Liver (tissue), 10 donors: ENCODE measurements at places on chromosomes 16 and 17.

DNA sequence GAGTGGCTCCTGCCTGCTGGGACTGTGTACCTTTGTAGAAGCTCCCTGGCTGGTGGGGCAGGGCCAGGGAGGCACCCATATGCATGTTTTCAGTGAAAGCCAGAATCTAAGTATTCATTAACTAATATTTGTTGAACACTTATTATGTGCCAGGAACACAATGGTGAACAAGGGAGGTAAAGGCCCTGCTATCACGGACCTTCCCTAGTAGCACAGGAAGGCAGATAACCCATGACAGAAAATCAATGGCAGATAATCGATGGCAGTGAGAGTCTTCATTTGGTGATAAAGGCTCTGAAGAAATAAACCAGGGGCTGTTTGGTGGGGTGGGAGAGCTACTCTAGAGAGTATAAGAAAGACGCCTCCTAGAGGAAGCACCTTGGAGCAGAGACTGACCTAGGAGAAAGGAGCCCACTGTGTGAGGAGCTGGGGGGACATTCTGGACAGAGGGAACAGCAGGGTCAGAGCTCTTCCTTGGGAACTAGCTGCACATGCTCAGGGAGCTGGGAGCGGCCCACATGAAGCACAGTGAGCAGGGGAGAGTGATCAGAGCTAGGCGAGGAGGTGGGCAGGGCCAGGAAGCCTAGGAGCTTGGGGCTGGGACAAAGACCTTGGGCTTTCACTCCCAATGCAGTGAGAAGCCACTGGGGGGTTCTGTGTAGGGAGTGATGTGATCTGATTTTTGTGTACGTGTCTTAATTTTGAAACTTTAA lies 78.5 kb downstream of the SPECC1 start:
- DNase-seq, result no peak

- DNase-seq, result peak; percentile 76
These were observed 73.3 kb upstream of the MTMR4 start for GRCh38 chr17:58587713-58588117.

DNA sequence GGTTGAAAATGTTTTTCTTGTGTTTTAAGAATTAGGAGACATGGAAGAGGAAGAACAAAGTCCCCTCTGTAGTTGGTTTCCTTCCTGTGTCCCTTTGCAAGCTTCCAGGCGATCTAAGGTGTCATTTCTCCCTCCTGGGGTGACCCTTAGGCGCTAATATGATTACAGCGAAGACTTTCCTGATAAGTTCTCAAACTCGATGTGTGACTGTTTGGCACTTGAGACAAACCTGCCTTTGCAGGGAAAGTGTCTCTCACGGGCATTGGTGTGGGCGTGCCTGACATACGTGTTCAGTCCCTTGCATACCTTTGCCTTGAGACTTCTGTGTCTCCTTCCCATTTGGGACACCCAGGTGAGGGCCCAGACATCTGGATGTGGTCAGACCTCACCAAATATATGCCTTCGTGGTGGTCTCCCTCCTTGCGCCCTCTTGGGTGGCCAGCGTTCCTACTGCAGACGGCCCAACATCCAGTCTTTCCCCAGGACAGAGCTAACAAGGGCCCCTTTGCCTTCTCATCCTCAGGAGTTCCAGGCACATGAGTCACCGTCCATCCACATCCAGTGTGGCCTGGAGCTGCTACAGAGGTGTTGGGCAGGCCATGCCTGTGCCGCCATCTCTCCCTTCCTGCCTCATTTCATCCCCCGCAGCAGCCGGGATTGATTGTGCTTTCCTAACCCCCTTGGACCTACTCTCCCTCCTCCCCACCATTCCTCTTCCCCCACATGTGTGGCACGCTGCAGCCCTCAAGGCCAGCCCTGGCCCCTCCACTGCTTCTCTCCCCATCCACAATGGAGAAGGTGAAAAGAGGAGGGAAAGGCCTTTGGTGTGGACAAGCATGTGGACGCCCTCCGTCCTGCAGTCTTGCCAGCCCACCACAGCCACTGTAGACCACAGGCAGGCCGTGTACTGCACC lies 3.1 kb upstream of the JPT2 start:
- DNase-seq, result no peak

DNA sequence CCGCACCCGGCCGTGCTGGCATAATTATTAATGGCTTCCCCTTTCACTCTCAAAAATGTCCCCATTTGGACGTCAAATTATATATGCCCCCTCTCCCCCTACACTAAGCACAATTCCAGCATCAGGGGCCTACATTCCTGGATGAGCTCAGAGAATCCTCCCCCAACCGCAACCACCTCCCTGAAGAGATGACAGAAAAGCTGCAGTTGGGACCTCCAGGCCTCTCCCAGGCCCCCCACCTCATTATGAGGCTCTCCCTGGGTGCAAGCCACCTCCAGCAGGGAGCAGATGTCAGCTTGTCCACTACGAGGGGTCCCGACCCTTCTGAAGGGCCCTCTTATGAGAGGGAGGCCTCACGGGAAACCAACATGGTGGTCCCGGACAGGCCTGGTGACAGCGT lies 18.5 kb upstream of the NCBP3 start:
- no peak for DNase-seq

DNA sequence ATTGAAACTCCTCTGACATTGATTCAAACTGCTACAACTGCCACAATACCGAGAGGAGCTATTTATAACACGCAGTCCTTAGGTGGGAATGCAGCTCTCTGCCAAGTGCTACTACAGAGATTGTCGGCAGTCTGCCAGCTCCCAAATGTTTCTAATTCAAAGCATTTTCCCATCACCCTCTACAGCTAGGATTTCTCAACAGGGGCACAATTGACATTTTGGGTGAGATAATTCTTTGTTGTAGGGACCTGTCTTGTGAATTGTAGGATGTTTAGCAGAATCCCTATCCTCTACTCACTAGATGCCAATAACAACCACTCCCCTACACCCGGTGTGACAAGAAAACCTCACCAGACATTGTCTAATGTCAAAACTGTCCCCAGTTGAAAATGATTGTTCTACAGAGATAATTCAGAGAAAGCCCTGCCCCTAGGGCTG lies 7.8 kb upstream of the N4BP1 start:
- no peak for DNase-seq

DNA sequence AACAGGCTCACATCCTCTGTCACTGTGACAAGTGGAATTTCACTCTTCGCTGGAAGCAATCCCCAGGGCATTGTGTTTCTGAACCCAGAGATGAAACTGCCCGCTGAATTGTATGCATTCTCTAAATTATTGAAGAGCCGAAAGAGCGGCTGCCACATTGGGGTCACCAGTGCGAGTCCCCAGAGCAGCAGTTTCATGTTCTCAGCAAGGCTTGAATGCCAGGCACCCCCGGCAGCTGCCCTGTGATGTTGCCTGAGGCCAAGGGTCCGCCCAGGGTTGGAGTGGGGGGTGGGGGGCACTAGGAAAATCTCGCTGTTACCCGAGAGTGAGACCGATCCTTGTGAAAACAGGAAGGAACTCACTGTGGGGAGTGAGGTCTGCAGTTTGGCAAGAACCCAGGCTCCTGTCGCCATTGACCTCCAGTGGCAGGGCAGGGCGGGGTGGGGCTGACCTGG lies 20.7 kb upstream of the BCAR1 start:
- DNase-seq, result no peak

- no peak for DNase-seq
These were observed 15.0 kb downstream of the CAVIN1 start for GRCh38 chr17:42408061-42408460.

- DNase-seq, result peak; percentile 94
These were observed 29.7 kb upstream of the LGALS9 start for GRCh38 chr17:27601069-27601974.

- DNase-seq, result no peak
These were observed 7.2 kb upstream of the IGFALS start for GRCh38 chr16:1800701-1801100.

DNA sequence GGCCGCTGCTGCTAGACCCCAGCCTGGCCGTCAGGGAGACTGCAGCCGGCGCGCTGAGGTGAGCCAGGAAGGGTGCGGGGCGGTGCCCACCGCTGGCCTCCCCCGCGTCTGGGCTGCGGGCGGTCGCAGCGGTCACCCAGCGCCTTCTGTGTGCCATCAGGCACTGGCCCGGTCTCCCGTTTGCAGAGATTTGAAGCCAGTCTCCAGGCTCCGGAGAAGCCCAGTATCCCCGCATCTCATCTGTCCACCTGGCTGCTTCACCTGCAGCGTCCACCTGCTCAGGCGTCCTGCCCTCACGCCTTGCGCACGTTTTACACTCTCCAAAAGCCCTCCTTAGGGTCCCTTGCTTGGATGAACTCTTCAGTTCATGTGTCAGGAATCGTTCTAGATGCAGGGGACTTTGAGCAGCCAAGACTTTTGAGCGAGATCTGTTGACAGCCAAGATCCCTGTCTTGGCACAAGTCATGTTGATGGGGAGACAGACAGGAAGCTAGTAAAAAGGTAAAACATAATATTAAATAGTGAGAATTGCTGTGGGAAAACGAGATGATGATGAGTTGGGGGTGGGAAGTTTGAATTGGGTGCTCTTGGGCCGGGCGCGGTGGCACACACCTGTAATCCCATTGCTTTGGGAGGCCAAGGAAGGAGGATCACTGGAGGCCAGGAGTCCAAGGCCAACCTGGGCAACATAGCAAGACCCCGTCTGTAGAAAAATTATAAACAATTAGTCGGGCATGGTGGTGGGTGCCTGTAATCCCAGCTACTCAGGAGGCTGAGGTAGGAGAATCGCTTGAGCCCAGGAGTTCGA lies 916 bp downstream of the HEATR3 start:
- no peak for DNase-seq

GRCh38 chr17:29061036-29061435 lies 18.1 kb downstream of the PIPOX start:
- no peak for DNase-seq

GRCh38 chr17:48841395-48841831 lies 10.6 kb downstream of the CALCOCO2 start:
- no peak for DNase-seq

DNA sequence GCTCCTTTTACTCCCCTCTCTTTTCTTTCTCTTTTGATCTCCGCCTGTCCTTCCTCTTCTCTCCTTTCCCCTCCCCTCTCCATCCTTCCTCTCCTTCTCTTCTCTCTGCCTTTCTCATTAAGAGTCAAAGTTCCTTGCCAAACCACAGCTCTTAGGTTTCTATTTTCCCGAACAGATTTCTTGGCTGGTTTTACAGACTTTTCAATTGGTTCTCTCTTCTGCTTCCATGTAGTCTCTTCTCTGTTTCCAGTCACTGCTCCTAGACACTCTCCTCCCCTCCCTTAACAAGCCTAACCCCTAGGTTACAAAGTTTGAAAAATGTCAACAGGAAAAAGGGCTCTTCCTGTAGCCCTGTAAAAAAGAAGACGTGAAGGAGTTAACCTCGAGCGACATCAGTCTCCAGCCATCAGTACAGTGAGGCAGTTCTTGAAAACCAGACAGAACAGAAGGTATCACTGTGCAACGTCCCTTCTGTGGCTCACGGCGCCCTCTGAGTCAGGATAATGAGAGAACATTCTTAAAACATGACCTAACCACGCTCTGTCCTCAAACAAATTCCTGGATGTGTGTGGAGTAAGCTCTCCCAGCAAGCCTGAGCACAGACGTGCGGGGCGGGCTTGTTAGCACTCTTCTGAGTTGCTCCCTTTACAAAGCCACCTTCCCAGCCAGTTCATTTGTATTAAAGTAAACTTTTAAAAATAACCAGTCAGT lies 11.6 kb upstream of the MARCHF10 start:
- peak; percentile 20 for DNase-seq

DNA sequence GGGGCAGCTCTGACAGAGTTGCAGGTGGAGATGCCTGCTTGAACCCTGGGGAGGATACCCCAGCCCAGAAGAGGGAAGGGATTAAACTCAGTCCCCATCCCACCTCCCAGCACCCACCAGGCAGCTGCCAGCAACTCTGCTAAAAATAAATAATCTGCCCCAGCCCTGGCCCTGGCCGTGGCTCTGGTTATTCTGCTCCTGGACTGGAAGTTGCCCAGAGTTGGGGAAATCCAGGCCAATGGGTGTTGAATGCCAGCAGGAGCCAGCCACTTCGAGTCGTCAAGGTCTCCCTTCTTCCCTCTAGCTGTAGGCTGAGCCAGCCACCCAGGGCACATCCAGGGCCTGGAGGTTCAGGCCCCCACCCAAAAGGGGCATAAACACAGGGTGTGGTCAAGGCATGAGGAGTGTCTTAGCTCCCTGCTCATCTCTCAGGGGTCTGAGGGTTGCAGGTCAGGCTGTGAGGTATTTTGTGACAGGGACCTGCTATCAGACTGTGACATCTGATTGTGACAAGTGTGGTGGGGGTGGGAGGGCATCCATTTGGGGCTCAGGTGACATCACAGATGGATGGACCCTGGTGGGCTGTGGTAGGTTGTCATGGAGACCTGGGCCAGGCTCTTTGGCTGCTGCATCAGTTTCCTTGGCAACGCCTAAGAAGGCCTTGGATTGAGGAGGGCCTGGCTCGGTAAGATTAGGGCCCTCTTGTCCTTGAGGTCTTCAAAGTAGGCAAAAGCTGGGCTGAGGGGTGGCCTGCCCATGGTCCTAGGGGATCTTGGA lies 1.0 kb upstream of the RRAD start:
- no peak for DNase-seq

- no peak for DNase-seq
These were observed 27.2 kb downstream of the MOSMO start for GRCh38 chr16:22035153-22035552.

DNA sequence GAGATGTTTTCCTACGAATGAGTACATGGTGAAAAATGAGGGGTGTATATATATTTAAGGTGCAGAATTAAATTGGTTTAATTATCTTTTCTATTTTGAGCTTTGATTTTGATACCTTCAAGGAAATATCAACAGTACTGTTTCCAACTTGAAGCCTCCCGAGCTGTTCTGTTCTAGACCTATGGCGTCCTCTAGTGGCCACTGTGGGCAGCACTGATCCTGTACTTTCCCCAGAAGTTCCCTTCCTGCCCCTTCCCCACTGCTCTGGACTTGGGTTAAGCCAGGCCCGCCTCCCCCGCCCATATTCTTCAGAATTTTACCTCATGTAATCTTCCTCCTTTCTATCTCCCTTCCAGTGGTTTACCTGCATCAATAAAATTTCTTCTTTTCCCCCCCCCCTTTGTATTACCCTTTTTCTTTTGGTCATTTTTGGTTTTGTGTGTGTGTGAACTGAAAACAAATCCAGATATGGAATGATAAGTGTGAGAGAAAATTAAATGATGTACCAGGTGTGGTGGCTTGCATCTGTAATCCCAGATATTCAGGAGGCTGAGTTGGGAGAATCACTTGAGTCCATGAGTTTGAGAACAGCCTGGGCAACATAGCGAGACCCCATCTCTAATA lies 1643.5 kb downstream of the TP53TG3F start:
- no peak for DNase-seq

DNA sequence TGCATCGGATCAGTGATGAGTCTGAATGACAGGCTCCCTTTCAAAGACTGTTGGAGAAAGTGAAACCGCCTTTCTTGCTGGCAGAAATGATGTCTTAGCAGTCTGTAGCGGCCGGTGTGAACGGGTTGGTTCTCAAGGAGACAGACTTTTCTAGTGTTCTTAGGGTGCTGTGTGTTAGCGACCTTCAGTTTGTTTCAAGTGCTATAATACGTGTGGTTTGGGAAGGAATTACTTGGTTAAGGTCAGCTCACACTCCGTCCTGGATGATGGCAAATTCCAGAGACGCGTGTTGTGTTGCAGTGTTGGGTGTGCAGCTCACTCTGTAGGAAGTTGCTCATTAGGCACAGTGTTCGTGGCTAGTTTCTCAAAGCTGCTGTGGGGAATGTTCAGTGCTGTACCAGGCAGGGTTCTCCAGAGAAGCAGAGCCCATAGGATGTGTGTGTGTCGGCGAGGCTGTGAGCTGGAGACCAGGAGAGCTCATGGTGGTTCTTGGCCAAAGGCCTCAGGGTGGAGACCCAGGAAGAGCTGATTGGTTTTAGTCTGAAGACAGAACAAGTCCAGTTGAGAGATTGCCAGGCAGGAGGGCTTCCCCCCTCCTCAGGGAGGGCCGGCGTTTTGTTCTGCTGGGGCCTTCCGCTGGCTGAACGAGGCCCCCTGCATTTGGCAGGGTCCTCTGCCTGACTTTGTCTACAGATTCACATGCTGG lies 37.6 kb downstream of the ZNF750 start:
- no peak for DNase-seq

- DNase-seq, result no peak
These were observed 6.0 kb downstream of the ABI3 start for GRCh38 chr17:49216482-49216881.
